ENCODE measurements at places on chromosomes 12 and 14.

GRCh38 chr12:116524311-116524710, 34.9 kb upstream of the MAP1LC3B2 start:
- DNase-seq, result no peak

- no peak for DNase-seq
Observed at GRCh38 chr14:31224808-31225207, 17.2 kb upstream of the HECTD1 start.

GRCh38 chr12:120369603-120370342, 809 bp upstream of the MSI1 start:
- no peak for DNase-seq

GRCh38 chr14:55297611-55298499, 26.6 kb downstream of the FBXO34 start:
- no peak for DNase-seq

GRCh38 chr14:103207388-103208072, 84.3 kb downstream of the TNFAIP2 start:
- DNase-seq, result peak; percentile 8

GRCh38 chr14:99972748-99973466, 92.3 kb upstream of the EVL start:
- DNase-seq, result peak; percentile 22

DNA sequence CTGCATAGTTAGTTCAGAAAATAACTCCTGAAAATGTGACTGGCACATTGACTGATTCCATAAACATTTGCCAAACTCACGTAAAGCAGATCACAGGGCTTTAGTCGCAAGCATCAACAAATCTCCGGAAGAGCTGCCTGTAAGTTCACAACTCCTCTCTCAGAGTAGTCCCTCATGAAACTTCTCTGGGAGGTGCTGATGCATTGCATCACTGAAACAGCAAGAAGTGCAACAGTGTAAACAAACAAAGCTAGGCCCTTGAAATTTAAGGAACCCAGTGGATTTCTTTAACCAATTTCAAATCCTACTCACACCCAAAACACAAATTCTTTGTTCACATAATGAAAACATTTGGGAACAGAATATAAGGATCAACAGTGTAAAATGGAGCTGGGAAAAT, 1691.7 kb upstream of the FLRT2 start:
- no peak for DNase-seq

GRCh38 chr14:96991226-96991625, 194.0 kb downstream of the VRK1 start:
- no peak for DNase-seq
